ENCODE measurements at places on chromosomes 7 and 10.

- DNase-seq: no peak
Measured at GRCh38 chr10:131320860-131321604, 9.5 kb upstream of the TCERG1L start.

GRCh38 chr10:109982812-109983211 lies 25.0 kb upstream of the ADD3 start:
- DNase-seq: no peak

DNA sequence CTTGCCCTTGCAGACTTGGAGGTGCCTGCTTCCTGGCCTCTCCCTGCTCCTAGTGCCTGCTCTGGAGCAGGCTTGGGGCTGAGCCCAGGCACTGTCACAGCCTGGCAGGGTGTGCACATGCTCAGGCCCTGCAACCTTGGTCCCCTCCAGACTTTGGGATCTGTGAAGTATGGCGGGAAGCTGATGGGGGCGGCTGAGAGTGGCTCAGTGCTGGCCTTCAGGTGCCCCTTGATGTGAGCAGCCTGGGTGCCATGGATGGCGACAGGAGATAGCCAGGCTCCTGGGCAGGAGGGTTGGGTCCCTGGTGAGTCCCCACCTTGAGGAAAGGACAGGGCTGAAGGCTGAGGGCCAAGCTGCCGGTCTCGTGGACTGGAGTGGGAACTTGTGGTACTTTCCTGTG lies 700.4 kb upstream of the KCND2 start:
- DNase-seq: no peak

- DNase-seq: no peak
Measured at GRCh38 chr7:38451840-38452239, 178.4 kb upstream of the TARP start.

DNA sequence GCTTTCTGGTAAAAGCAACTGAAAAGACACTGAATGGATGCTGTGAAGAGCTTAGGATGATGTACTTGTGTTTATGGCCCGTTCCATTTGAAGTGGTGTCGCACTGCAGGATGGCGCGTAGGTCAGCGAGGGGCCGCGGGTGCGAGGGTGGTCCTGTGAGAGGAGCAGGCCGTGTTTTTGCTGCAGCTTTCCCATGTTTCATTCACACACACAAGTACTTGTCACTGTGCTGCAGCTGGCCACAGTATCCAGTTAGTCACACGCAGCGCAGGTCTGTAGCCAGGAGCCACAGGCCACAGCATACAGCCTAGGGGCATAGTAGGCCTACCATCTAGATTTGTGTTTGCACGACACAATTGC lies 23.2 kb downstream of the WIPI2 start:
- no peak for DNase-seq

- no peak for DNase-seq
Measured at GRCh38 chr7:40717242-40717641, 582.4 kb downstream of the SUGCT start.

DNA sequence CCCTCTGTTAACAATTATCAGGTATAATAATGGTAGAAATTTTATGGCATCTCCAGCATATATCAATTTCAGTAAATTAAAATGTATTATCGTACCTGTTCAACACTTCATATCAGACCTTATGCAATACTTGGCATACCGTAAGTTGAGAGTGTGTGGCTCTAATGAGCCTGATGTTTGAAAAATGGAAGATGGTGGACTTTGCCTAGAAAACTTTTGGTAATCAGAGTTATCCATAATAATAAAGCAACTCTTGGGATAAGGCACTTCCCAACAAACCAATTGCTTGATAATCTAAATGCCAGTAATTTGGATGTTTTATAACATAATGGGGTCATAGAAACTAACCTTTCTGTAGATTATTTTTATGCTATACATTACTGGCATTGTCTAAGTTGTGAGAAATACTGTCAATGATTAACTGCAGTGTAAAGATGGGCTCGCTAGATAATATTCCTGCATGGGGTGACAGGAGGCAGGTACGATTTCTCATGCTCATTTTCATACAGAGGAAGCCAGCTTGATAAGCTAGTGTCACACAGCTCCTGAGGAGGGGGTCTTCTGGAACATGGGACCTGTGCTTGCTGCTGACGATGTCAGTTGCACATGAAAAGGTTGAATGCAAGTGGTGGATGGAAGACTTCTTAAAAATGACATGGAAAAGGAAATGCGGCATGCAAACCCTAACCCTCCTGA lies 27.8 kb upstream of the DMBT1 start:
- no peak for DNase-seq

- DNase-seq: no peak
Measured at GRCh38 chr7:101567230-101567629, 61.9 kb downstream of the MYL10 start.

GRCh38 chr10:27207350-27207749 lies 33.2 kb downstream of the ACBD5 start:
- DNase-seq: no peak

GRCh38 chr10:80261316-80262030 lies 28.0 kb downstream of the MAT1A start:
- DNase-seq: no peak

- no peak for DNase-seq
Measured at GRCh38 chr7:128155100-128155740, 85.9 kb upstream of the LEP start.

DNA sequence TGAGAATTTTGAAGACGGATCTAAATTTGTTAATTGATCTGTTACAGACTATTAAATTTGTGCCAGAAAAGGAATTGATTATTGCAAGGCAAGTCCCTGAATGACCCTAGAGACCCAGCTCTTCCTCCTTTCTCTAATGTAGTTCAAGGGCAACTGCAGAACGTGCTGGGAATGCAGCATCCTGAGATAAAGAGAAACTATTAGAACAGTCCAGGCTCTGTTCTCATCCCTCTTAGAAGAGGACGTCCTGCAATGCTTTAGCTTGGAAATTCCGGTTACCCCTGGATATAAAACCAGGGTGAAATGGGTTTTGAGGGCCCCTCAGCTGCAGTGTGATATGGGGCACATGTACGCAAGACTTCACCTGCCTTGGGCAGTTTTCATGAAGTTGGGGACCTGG lies 67.3 kb downstream of the PTN start:
- no peak for DNase-seq

DNA sequence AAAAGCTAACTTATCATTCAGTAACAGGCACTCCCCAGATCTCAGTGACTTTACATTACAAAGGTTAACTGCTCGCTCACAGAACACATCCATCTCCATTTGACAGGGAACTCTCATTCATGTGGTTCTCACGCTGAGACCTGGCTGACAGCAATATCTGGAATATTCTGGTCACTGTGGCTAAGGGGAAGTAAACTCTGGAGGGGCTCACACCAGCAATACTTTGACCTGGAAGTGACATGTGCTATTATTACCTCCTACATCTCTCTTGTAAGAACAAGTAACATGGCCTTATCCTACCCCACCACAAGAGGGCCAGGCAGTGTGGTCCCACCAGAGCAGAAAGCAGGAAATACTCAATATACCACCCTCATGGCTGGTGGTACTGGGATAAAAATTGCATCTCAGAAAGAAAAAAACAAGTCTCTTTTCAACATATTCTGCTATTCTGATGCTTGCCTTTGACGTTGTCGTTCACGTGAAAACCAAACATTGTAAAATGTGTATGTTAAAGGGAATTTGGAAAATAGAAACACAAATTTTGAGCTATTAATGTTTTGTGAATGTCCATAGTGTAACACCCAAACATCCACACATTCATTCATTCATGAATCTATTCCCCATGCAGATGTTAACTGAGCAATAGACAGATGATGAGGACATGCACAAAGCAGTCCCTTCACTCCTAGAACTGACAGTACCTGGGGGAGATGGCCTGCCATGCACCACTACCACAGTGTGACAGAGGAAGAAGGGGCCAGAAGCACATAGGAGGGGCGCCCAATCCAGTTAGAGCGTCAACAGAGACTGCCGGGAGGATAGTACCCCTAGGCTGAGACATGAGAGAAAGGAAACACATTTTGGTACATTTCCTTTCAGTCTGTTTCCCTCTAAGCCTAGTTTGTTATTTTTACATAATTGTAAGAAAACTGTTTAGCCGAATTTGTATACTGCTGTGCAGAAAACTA lies 166.0 kb upstream of the SP4 start:
- DNase-seq: no peak

DNA sequence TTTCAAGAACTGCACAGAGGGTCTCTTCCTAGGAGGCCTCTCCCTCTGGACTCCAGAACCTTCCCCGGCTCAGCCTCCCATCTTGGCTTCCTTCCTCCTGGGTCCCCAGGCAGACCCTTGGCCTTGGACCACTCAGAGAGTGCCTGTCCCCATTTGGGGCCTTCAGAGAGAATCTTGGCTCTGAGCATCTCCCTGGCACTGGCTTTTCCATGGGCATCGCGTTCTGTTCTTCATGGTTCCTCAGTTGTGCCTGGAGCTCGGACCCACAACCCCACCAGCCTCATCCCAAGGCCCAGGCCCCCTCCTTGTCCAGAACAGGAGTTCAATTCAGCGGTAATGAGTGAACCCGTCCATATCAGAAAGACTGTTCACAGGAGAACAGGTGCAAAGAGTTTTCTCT lies 73.4 kb downstream of the VIPR2 start:
- DNase-seq: no peak

Data from muscle of arm (tissue), 14 donors.